Stimulated activated CD8-positive, alpha-beta memory T cell treated with anti-CD3 and anti-CD28 coated beads, Interleukin-2, amount 100 ng/mL, for 1 hour (primary cell): ENCODE measurements at places on chromosomes 4 and X.

DNA sequence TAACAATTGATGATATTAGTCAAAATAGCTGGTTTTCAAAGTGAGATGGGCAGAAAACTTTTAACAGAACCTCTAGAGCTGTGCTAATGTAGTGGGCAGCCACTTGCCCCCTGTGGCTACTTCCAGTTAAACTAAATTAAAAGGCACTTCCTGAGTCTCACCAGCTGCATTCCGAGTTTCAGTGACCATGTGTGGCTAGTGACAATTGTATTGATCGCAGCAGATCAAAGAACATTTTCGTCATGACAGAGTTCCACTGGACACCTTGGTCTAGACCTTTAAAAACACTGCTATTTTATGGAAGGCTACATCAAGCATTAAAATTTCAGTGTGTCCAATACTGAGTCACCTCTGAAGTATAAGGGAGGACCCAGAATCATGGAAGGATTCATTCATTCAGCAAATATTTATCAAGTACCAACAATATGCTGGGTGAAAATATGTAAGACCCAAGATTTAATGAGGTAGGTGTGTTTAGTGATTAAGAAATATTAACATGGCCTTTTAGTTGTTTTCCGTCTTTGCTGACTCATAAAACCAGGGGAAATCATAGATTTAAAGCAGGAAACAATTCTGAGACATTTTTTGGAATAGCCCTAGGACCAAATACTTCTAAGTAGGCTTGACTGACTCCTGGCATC is 5.1 kb upstream of the FAT1 start:
- DNase-seq: no peak

GRCh38 chr4:151169223-151169622 is 69.8 kb downstream of the RPS3A start:
- no peak for DNase-seq

- DNase-seq: no peak
These were observed 3.1 kb downstream of the DCAF16 start for GRCh38 chr4:17807446-17807845.

DNA sequence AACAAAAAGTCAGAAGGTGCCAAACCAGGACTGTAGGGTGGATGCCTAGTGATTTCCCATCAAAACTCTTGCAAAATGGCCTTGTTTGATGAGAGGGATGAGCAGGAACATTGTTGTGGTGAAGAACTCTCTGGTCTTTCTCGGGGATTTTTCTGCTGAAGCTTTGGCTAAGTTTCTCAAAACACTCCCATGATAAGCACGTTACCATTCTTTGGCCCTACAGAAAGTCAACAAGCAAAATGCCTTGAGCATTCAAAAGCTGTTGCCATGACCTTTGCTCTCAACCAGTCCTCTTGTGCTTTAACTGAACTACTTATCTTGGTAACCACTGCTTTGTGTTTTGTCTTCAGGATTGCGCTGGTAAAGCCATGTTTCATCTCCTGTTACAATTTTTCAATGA is 3.0 kb upstream of the SEC31A start:
- no peak for DNase-seq

DNA sequence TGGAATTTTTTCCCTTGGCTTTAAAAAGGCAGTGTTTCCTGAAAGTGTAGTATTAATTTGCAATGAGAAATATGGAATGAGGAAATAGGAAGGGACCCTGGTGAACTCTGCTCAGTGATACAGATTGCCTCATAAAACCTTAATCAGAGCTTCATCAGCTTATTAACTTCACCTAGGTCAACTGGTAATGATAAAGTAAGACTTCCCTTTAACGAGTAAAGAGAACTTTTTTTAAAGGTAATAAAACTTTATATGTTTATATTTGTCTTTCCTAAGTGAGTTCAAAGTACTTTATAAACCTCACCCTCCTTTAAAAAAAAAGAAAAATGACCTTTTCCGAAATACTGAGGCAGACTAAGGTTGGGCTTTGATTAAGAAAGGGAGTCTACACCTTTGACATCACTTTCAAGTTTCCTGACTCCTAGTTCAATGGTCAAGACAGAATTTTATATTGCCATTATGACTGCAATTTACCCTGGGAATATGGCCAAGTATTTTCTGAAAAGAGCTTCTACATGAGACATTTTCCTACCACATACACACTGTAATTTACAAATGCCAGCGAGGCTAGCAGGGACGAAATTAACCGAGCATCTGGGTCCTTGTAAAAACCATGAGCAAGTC is 706.3 kb upstream of the TENM3 start:
- no peak for DNase-seq

- DNase-seq: no peak
These were observed 22.9 kb upstream of the SOWAHD start for GRCh38 chrX:119735467-119735866.

- DNase-seq: no peak
These were observed 320.9 kb downstream of the STK32B start for GRCh38 chr4:5372198-5372597.

DNA sequence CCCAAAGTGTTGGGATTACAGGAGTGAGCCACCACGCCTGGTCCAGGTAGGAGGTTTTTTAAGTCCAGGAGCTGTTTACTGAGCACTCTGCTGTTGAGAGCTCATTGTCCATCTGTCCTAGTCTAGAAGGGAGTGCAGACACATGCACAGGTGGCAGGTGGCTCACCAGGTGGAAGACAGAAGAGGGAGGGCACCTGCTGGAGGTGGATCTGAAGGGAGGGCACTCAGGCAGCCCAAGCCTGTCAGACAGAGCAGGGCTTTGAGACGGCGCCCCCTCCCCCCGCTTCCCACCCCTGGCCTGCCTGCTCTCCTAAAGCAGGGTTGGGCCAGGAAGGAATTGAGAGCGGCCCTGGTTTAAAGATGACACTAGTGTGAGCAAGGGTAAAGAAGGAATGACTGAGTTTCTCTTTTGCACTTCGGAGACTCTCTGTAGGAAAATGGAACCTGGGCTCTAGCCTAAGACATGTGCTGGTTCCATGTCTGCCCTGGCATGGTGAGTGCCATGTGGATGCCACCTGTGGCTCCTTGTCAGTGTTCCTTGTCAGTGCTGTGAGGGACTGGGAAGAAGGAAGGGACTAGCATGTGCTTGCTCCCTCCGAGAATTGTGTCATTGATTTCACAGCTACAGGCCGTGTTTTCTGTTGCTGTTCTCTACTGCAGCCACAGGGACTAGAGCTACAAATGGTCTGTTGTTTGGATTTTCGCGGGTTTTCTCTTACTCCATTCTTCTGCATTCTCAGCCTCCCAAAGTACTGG is 108.6 kb downstream of the TNIP2 start:
- DNase-seq: no peak

DNA sequence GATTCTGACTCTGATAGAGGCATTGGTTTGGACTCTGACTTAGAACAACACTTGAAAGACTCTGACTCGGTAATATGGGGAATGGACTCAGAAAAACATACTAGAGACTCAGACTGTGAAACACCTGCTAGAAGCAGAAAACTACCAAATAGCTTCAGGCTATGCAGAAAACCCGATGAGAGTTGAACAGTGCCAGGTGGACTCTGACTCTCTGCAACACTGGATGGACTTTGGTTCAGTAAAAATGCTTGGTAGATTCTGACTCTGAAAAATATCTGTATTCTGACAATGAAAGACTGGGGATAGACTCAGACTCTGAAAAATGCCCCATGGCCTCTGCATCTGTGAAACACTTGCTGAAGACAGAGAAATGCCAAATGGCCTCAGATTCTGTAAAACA is 215.1 kb upstream of the HDX start:
- DNase-seq: no peak

GRCh38 chr4:174133551-174133950 is 149.9 kb downstream of the FBXO8 start:
- DNase-seq: no peak

GRCh38 chr4:104915864-104916263 is 230.8 kb upstream of the TET2 start:
- DNase-seq: no peak
